ENCODE measurements at places on chromosomes 4 and X.

GRCh38 chr4:139761461-139761860 lies 95.8 kb downstream of the MGST2 start:
- DNase-seq: no peak

DNA sequence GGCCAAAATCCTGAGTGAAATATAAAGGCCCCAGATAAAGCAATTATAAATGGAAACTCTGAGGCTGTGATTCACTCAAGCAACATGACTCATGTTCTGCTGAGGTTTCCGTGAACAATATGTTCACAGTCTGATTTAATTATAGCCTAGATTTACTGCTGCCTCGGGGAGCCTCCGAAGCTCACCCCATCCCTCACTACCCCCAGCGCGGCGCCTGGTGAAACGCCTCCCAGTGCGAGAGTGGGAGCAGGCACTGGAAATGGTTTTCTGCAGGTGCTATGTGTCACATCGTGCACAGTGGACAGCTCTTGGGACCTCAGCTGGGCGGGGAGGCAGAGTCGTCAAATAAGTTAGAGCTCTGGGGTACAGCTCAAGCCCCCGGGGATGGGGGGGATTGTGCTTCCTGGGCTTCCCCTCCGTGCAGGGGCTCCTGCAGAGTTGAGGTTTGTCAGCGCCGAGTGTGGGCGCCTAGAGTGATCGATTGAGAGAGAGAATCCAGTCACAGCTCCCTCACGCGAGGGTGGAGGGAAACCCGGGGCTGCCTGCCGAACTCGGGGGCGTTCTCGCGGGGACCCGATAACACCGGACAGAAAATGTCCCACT lies 110.6 kb downstream of the PHKA2 start:
- DNase-seq: no peak

DNA sequence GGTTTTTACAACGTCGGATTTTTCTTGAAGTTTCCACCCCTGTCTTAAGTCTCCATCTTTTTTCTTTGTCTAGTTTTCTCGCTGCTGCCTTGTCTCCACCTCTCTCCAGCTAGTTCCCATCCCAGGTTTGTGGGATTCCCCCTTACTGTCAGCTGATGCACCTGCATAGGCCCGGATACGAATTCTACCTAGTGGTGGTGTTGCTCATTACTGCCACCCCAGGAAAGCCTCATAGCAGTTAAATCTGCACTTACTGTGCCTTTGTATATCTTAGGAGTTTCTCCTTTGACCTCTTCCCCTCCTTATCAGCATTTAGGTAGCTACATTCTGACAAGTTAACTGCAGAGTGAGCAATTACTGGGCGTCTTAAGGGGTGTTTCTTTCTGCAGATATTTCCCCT lies 1693.1 kb upstream of the TENM3 start:
- no peak for DNase-seq

DNA sequence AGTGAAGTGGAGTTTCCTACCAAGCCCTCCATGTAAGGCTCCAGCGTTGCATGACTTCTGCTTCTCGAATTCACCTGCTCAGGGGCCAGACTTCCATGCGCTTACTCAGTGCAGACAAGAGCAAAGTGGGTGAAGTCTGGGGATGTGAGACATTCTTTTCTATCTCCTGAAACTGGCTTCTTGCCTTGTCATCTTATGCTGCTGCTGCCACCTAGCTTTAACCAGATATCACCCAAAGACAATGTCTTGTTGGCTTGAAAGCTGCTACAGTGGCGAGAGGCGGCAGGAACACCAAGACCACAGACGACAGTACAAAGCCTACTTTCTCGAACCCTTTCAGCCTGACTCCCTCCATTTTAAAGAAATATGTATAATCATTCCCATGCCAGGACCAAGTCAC lies 103.6 kb upstream of the ADGRG2 start:
- DNase-seq: peak; percentile 0

DNA sequence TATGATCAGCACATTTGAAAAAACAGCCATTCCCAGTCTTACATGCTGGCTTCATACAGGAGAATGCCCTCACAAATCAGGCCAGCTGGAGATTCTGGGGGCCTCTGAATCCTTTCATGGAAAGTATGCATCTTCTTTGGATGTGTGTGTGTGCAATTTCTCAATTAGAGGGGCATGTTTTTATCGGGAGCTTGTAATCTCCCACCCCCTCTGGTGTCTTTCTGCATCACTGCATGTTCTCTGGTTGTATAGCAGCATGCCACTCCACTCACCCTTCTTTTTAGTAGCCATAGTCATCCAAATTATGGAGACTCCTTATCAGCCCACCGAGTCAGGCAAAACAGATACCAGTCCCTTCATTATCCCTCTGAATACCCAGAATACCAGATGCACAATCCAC lies 282.2 kb upstream of the SLIT2 start:
- DNase-seq: no peak

DNA sequence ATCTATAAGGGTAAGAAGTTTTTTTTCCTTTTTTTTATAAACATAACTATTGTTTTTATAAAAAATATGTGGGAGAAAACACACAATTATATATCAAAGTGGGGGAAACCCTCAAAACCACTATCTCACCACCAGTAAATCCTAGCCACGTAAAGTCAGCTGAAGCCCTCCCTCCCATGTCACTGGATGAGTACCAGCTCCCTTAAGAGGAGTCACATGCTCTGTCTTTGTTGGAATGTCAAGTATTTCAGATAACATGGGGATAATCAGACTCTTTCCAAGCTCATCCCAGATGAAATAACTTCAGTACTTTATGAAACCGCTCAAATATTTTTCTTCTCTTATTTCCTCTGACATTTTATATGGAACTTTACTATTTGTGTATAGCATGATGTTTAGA lies 2.4 kb downstream of the MYOZ2 start:
- no peak for DNase-seq

GRCh38 chr4:6324461-6324998 lies 54.9 kb downstream of the WFS1 start:
- no peak for DNase-seq

- DNase-seq: no peak
Measured at GRCh38 chrX:4670606-4671005, 957.2 kb upstream of the PRKX start.

DNA sequence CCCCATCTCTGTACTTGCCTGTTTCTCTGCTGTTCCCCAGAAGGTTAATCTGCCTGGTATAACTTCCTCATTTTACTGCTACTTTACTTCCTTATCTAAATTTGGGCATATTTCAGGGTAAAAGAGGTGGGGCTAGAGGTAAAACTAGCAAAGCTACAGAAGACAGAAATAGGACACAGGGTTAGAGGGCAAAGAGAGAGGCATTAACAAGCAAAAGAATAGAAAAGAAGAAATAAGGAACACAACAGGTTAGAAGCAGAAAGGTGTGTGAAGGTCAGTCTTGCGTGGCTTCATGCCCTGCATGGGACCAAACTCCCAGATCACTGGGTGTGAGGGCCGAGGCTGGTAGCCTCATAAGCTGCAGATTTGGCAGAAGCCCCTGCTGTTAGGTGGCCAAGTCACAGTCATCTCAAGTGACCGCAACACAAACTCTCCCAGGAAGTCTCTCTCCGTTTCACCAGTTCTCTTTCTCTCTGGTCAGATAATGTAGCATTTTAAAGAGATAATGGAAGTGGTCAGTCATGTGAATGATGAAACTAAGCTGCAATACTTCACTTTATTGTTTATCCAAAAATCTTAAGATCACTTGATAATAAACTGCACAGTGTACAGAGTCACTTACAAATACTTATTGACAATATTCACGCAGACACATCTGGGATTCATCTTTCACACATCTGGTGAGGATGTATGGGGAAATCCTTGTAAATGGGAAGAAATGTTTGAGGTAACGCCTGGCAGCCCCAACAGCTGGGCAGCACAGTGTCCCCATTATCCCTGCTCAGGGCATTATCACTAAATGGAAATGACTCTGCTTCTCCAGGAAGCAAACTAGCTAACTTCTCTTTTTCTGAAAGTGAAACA lies 16.4 kb downstream of the TMEM154 start:
- peak; percentile 79 for DNase-seq

DNA sequence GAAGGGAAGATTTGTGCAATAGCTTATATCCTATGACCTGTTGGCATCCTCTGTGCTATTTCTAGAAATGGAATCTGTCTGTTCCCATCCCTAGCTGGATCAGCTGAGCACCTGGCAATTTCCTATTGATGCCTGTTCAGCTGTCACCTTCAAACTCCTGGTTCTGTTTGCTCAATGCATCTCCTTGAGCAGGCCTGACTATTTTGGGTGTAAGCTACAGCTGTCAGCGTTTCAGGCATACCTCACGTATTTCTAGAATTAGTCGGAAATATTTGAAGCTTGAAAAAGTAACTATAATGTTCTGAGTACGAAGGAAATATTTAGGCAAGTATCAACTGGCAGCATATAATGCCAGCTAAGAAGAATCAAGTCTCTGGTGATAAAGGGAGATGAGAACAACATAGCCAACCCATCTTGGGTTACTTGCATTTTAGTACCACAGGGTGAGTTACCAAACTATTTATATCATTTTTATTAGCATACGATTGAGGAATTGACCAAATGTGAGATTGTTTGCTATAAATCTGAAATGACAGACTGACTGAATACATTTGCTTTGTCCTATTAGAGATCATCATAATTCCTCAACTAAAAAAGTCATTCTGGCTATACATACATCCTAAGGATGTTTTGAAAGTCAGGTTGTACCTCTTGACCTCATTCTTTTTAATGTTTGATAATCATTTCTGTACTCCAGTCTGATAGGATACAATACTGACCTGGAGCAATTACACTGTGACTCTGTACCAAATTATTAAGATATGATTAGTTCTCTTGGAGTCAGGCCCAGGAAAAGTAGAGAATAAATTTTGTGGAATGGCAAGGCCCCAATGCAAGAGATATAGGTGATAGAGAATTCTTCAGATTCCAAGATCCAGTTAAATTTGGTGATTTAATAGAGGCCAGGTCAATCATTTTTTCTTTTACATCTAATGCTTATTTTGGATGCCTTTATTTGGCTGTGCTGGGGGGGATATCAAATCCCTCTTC lies 36.4 kb upstream of the PLAC1 start:
- DNase-seq: no peak

GRCh38 chrX:38754102-38754790 lies 47.0 kb upstream of the MID1IP1 start:
- peak; percentile 24 for DNase-seq

DNA sequence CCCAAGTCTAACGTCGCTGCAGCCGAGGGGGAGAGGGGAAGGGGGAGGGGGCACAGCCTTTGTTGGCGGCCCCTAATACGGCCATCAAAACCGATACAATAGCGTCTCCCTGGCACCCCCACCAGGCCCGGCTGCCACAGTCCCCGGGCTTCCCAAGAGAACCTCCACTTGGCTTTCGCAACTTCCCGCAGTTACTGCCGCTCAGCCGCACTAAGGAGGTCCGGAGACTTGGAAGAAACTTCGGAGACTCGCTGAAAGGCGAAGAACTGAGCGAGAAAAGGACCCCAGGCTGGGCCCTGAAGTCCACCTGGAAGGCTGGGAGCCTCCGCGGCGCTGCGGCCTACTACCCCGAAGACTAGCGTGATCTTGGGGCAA lies 2.8 kb downstream of the NKX6-1 start:
- no peak for DNase-seq

- no peak for DNase-seq
Measured at GRCh38 chr4:15186806-15187205, 184.5 kb downstream of the CPEB2 start.

- peak; percentile 12 for DNase-seq
Measured at GRCh38 chrX:38768079-38768478, 33.2 kb upstream of the MID1IP1 start.

DNA sequence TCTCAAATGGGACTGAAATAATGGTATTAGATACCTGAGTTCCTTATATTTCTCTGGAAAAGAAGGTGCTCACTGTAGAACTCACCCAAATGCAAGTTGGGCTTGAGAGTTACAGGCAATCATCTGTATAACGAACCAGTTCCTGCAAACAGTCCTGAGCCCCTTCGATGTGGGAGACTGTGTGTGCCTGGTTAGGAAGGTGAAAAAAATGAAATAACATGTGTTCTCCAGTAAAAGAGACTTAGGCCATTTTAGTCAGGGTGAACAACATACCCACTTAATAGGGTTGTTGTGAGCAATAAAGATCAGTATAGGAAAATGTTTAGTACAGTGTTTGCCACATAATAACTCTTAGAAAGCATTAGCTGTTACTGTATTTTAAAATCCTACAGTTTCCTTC lies 23.4 kb downstream of the STIM2 start:
- DNase-seq: no peak

DNA sequence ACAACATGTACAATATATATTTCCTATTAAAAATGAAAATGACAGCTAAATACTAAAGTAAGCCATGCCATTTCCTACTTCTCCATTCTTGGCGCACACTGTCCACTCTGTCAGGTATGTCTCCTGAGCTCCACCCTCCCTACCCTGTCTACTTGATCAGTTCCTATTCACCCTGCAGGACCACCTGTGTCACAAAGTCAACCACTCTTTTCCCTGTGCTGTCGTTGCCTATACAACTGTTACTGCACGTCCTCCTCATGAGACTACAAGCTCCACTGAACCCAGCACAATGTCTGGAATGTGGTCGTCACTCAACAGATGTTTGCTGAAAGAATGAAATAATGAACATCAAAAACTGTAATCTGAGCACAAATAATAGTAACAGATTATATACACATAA lies 54.9 kb downstream of the SLC9A7 start:
- DNase-seq: no peak

DNA sequence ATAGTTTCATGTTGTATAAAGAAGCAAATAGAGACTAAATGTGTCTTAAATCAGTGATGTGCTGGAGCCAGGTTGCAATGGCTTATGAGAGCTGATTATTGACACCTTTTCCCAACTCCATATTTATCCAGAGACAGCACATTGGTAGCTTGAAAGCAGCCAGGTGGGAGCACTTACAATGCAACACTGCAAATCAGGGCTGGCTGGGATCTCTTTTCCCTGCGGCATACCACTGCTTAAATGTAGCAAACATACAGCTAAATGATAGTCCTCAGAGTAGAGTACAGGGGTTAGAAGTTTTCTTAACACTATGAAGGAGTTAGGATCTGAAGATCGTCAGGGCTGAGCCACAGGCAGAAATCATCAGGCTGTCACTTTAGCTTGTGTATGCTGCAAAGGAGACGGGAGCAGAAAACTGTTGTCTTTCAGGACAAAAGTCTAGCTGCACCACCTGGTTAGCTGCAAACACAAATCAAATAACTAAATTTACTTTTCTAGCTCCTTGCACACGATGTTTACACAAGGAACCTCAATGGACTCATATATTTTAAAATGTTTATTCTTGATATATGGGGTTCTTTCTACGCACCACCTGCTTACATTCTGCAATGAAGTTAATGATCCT lies 527.3 kb downstream of the TLL1 start:
- DNase-seq: no peak

DNA sequence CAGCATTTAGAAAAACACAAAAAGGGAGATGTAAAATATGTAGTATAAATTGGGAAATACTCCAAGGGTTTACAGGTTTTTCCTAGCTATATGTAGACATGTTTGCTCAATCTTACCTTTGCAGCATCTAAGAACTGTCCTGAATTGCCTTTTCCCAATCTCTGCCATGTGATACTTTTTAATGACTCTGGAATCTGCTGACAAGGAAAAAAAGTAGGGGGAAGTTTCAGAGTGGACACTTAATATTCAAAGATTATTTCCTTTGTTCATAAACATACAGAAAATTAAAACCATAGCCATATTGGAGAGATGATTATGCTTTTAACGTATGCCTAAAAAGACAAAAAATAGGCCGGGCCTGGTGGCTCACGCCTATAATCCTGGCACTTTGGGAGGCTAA lies 41.4 kb downstream of the ABCB7 start:
- no peak for DNase-seq

- DNase-seq: no peak
Measured at GRCh38 chr4:3472411-3473141, 9.5 kb downstream of the DOK7 start.

All from AML-193 (cell line).